Stimulated activated CD8-positive, alpha-beta memory T cell treated with anti-CD3 and anti-CD28 coated beads, Interleukin-2, amount 100 ng/mL, for 1 hour (primary cell): ENCODE measurements at places on chromosomes 4 and X.

DNA sequence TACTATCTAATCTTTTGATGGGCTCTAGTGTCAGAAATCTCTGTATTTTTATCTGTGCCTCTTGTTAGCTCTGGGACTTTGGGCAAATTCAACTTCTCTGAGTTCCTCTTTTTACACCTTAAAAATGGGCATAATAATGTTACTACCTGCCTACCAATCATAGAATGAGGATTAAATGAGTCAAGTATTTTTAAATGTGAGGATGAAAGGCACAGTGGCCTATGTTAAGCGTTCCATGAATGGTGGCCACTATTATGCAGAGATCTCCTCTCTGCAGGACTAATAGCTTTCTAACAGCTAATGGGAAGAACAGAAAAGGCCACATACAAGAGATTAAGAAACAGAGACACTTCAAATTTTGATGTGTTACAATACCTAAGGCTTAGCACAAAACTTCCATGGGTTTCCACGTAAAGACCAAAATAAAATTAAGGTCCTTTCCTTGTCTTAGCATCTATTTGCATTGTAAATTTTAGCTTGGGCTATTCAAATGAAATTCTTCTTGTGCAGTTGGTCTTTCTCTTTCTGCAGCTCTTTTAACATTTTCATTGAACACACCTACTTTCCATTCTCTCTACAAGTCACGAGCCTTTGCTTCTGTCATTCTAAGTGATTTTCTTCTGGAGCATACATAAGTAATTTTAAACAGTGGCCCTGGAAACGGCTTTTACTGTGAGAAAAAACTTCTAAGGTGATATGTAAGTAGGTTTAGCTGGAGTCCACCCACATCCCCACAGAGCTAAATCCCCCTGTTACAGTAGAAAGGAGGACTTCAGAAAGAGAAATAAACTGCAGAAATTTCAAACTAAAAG, 117.9 kb upstream of the MED14 start:
- no peak for DNase-seq

GRCh38 chr4:81412946-81413495, 58.7 kb downstream of the RASGEF1B start:
- no peak for DNase-seq

DNA sequence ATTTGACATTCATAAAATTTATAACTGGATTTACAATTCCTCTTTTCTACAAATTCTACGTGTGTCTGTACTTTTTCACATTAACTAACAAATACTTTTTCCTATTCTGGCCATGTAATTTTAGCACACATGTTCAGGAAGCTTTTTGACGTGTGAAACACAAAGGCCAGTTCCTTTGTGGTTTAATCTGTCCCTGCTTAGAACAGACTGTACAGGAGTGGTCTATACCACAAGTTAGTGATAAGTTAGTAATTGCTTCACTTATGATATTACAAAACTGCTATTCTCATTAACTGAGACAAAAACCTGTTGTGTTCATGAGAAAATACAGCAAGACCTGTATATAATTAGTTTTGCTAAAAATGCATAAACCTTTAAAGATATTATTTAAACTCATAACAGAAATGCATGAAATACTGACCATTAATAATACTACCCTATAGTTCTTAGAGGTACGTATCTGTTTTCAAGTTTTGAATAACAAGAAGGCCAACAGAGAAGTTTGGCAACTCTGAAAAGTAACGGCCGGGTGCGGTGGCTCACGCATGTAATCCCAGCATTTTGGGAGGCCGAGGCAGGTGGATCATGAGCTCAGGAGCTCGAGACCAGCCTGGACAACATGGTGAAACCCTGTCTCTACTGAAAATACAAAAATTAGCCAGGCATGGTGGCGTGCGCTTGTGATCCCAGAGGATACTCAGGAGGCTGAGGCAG, 13.7 kb upstream of the AREG start:
- no peak for DNase-seq

GRCh38 chr4:79362626-79363025, 36.8 kb upstream of the NAA11 start:
- no peak for DNase-seq

GRCh38 chr4:141797966-141798365, 161.6 kb downstream of the IL15 start:
- DNase-seq = no peak
